Fibroblast of lung (primary cell): ENCODE measurements at places on chromosomes 2 and 18. TPM values are rescaled to one million over a fixed set of nuclear protein-coding genes. Genes with fewer than 3 reads are reported as not detected.

GRCh38 chr2:149601141-149601796 is 13.7 kb upstream of the MMADHC start:
- H3K27ac ChIP-seq = no peak overlapping the region
- peaks cover 3% of the 10 kb centered on the region for H3K4me1 ChIP-seq
- no peaks in the 10 kb centered on the region for H3K36me3 ChIP-seq
- H3K27me3 ChIP-seq = no peaks in the 10 kb centered on the region

DNA sequence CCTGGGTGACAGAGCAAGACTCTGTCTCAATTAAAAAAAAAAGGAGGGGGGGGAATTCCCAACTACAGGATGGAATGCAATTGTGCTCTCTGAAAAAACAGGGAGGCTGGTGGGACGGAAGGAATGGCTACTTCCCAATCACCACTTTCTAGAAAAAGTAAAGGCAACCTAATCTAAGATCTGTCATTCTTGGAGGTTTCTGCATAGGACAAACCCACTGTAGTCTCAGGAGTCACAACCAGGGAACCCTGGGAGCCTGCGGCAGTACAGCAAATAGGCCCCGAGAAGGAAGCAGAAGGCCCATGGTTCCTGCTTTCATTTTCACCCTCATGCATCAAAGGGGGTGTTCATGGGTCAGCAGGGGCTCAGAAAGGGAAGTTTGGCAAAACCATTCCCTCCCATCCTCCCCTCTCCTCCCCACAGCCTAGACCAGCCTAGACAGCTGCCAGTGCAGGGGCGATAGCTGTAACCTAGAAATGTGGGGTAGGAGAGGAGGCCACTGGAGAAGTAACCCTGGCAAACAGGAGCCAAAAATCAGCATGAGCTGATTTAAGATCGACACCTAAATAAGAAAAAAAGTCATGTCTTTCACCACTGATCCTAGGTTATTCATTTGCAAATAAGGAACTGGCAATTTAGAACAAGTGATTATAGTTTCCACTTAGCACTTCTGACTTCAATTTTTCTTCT is 48.0 kb downstream of the TRABD2A start:
- H3K36me3 ChIP-seq = no peaks in the 10 kb centered on the region
- no peak overlapping the region for H3K27ac ChIP-seq
- H3K27me3 ChIP-seq = no peaks in the 10 kb centered on the region
- H3K4me1 ChIP-seq = no peaks in the 10 kb centered on the region

DNA sequence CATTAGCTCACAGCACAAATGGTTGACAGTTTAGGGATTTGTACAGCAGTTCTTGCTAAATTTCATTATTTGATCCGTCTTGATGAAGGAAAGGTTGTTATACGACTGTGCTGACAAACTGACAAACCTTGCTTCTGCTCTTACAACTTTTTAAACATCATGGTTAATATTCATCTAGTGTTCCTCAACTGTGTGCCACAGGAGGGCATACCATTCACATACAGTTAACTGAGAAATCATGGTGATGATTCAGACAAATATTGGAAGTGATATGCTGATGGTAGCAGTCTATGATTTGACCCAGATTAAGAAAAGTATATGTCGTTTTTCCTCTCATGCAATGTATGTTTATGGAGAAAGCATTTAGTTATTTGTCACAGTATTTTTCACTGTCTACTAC is 129.8 kb upstream of the FSIP2 start:
- peak; percentile 18 for DNase-seq
- H3K27me3 ChIP-seq = no peaks in the 10 kb centered on the region
- H3K27ac ChIP-seq = no peak overlapping the region
- no peaks in the 10 kb centered on the region for H3K4me1 ChIP-seq
- no peak overlapping the region for H3K4me3 ChIP-seq
- no peaks in the 10 kb centered on the region for H3K36me3 ChIP-seq

OLA1 gene
- 70.4 and 74.3 TPM in 2 replicates for total RNA-seq

- no peak for DNase-seq
- no peak overlapping the region for H3K4me3 ChIP-seq
- peaks cover 2% of the 10 kb centered on the region for H3K36me3 ChIP-seq
- no peaks in the 10 kb centered on the region for H3K27me3 ChIP-seq
Measured at GRCh38 chr2:239353692-239354091, 47.1 kb downstream of the HDAC4 start.

DNA sequence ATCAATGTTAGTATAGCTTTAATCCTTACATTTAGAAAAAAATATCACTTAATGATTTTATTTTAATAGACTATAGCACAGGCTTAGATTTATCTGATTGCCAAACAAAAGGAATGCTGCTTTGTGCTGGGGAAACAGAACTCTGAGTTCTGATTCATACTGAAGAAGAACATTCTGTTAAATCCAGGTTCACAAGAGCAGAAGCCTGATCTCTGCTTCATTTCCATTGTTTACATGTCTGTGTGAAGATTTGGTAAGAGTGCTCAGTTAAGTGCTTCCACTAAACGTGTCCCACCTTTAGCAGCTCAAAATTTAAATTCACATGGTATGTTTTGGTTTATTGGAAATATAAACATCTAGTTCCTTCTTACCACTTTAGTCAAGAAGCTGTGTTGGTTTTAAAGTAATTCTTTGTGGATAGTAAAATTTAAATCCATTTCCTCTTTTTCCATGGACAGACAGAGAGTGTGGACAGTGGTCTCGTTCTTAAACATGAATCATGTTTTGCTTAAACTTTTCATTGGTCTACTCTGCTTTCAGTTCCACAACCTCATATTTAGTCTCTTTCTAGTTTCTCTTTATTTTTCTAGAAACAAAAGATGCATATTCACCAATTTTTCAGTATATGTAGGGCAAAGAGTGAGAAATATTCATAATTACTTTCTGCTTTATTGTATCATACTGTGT is 59.1 kb downstream of the NYAP2 start:
- peak; percentile 5 for DNase-seq
- H3K4me1 ChIP-seq = no peaks in the 10 kb centered on the region
- H3K27me3 ChIP-seq = no peaks in the 10 kb centered on the region
- H3K27ac ChIP-seq = no peak overlapping the region
- no peak overlapping the region for H3K4me3 ChIP-seq

CMPK2 gene
- 0.26 and 0.33 TPM in 2 replicates for total RNA-seq

GRCh38 chr2:45380131-45380836 is 230.8 kb downstream of the SRBD1 start:
- H3K4me1 ChIP-seq = no peaks in the 10 kb centered on the region
- peak; percentile 44 for DNase-seq
- H3K27ac ChIP-seq = no peak overlapping the region
- H3K27me3 ChIP-seq = no peaks in the 10 kb centered on the region

IL1R1 gene
- 110 and 173 TPM in 2 replicates for total RNA-seq

- H3K36me3 ChIP-seq = no peaks in the 10 kb centered on the region
- no peaks in the 10 kb centered on the region for H3K27me3 ChIP-seq
- H3K4me1 ChIP-seq = no peaks in the 10 kb centered on the region
Measured at GRCh38 chr2:43441195-43441594, 154.6 kb downstream of the THADA start.

QPCT gene
- 3.9 and 8.4 TPM in 2 replicates for total RNA-seq
